ENCODE measurements at places on chromosomes 4 and X.

GRCh38 chr4:23874536-23874901 is 15.3 kb downstream of the PPARGC1A start:
- DNase-seq: no peak

GRCh38 chrX:149539283-149540130 is 1.3 kb upstream of the EOLA1 start:
- DNase-seq: peak; percentile 85

DNA sequence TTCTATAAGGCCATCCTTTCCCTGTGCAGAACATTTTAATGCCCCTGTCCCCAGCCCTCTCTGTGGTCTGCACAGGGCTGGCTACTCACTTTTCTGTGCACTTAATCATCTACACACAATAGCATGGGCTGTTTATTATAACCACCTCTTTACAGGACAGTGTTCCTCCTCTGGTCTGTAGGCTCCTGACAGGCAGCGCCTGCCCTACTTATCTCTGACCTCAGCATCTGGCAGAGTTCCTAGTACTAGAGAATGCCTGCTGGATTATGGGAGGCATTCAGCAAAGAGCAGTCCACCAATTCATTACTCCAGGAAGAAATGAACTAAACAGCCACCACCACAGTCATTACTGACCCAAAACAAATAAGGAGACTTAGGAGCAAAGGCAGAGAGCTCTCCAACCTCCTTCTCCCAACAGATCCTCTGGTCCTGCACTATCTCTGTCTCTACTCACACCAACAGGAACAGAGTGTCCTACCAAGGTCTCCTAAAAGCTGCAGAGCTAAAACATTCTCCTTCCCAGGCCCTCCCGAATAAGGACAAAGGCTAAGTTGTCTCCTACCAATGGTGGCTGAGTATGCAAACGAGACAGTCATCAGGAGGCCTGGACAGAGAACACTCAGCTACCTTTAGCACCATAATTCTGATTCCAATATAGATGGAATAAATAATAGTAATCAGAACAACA is 279.2 kb downstream of the QDPR start:
- DNase-seq: no peak

- DNase-seq: no peak
Measured at GRCh38 chrX:19555236-19555635, 39.9 kb upstream of the MAP3K15 start.

- DNase-seq: no peak
Measured at GRCh38 chr4:82648356-82648755, 86.6 kb upstream of the TMEM150C start.
